ENCODE measurements at places on chromosomes 6 and 20.

- no peak for DNase-seq
These were observed 157.8 kb downstream of the SYCP2 start for GRCh38 chr20:59775687-59776055.

DNA sequence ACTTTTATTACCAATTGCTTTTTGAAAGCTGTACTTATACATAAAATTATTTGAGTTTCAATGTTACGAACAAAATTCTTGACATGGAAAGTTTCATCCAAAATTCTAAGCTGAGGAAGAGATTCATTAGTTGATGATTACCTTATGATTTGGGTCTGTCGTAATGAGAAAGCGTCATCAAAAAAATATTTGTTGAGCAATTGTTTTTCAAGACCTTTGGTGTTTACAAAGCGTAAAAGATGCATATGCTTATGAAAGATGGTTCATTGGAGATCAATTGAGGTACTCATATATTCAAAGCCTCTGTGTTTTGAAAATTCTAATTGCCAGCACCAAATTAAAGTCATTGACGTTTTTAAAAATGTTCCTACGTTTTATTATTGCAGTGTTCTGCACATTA, 110.5 kb upstream of the DOK5 start:
- DNase-seq, result no peak

- DNase-seq, result peak; percentile 18
These were observed 806.3 kb upstream of the GJE1 start for GRCh38 chr6:141326426-141326825.

DNA sequence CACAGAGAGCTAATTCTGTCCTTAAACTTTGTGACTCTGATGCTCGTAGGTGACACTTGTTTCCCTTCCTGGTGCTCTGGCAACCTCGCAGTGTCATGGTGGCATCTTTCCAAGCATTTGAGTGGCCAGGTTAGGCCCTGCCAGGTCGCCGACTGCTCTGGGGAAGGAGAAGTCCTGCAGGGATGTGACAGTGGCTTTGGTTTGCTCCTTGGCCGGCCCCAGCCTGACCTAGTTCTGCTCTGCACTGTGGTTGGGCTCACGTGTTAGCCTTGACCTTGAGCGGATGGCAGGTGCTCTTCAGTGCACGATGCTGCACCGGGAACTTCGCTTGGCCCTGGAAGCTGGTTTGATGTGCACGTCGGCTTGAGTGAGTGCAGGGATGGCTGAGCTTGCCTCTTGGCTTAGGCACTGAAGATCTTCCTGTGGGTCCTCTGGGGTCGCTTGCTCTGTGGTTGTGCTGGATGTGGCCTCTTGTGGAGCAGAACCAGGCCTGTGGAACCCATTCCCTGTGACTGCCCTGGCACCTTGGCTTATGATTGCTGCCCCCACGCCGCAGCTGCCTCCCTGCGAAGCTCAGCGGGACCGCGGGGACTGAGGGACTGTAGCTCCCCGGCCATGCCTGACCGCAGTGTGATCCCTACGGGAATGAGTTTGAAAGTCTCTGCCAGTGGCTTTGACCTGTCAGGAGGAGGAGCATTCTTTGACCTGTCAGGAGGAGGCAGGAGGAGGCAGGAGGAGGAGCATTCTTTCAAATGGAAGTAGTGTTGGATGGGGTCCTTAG, 8.7 kb downstream of the OSBPL2 start:
- DNase-seq, result no peak

DNA sequence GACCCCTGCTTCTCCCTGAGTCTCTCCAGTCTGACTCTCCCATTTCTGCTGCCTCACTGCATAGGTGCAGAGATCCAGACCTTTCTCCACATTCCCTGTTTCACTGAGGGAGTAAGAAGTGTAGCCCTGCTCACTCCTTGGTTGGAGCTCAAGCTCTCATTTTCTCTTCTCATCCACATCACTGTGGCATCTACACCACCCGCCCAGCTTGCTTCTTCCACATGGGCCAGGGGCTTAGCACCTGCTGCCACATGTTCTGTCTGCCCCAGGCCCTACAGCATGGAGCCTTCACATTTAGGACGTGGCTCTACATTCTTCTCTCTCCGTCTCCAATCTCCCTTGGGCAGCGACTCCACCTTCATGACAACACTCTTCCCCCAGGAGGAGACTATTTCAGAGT, 8.5 kb upstream of the GSTA5 start:
- DNase-seq, result no peak

DNA sequence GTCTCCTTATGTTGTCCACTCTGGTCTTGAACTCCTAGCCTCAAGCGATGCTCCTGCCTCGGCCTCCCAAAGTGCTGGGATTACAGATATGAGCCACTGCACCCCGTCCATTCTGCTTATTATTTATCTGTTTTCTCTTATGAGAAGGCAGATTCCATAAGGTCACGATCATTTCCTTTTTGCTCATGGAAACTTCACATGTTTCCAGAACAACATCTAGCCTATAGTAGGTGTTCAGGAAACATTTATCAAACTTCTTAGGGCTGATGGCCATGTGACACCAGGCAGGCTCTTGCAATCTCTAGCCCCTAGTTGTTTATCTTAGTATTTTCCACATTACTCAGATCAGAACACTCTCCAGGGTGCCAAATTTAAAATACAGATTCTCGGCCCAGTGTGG, 61.2 kb downstream of the ZFP64 start:
- no peak for DNase-seq

DNA sequence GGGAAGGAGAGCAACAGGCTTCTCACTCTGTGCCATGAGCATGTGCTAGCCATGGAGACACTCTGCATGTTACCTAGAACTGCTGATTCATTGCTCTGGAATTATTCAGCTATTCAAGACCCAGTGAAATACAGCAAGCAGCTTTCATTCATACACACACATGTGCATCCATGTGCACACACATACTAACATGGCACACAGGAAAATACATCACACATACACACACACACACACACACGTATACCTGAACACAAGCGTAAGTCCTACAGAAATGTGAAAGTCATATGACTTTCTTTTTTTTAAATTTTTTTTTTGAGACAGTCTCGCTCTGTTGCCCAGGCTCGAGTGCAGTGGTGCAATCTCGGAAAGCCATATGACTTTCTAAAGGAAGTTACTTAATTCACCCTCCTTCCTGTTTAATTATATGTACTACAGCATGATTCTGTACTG, 108.2 kb upstream of the NFATC2 start:
- no peak for DNase-seq

- no peak for DNase-seq
These were observed 56.5 kb downstream of the HIVEP2 start for GRCh38 chr6:142888456-142888855.

DNA sequence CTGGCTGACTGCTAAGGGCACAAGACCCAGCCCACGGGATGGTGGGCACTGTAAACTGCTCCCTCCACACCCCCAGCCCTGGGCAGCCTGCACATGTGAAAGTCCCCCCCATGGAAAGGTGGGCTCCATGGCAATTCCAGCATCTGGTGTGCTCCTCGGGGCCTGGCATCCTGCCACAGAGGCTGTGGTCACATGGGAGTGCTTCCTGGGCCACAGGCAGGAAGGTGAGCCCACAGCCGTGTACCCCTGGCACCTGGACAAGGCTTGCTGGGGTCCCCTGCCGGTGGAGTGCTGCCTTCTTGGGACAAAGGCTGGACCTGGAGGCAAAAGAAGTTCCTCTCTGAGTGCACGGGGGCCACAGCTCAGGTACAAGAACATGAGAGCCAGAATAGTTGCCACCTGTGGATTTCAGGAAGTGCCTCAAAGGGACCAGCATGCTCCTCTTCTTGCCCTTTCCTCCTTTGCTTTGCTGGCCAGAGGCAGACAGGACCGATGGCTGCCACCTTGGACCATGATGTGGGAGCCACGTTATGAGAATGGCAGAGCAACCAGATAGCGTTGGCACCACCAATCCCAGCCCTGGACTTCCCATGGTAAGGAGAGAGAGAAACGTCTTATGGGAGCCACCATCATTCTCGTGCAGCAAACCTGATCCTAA, 120.2 kb upstream of the MLN start:
- DNase-seq, result no peak

DNA sequence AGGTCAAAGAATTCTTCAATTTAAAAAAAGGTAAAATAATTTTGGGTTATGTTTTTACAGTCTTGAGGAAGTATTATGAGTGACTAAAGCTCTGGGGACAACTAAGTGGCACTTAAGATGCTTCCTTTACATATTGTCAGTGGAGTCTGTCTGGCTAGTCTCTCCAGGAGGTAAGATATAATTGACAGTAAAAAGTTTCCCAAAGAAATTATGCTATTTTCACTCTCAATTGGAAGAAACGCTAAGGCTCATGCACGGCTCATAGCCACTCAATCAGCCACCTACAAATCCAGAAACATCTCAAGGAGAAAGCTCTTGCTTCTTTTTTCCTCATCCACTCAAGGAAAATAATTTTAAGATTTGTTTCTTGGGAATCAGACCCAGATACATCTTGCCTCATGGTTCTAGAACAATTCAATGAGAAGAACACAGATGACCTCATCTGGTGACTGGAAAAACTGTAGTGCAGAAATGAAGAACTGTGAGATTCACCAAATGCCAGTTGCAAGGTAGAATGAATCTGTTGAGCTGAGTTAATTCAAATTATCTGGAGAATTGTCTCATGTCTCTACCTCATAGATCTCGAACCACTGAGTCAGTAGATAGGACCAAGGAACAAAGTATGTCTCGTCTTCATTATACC, 252.9 kb downstream of the TPBG start:
- no peak for DNase-seq

- DNase-seq, result no peak
These were observed 49.1 kb upstream of the PRDM1 start for GRCh38 chr6:106037060-106037459.

GRCh38 chr20:24870881-24871280, 78.2 kb upstream of the CST7 start:
- DNase-seq, result no peak

- no peak for DNase-seq
These were observed 11.0 kb downstream of the SMOC2 start for GRCh38 chr6:168451805-168452517.

DNA sequence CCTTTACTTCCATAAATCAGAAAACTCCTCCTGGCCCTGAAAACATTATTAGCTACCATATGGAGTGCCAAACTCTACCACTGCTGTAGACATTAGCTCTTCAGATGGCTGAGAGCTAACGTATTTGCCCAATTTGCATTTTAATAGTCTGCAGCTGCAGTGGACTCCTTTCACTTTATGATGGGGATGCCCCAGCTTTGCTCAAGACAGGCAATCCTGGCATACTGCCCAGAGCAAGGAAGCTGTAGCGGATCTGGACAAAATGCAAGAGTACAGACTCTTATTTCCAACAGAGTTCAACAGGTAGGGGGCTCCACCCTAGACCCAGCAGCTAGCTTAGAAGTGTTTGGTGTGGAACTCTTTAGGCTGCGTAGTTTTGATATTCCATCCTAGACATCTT, 246.7 kb downstream of the FOXC1 start:
- DNase-seq, result no peak

- DNase-seq, result no peak
These were observed 116.6 kb downstream of the CRYBG1 start for GRCh38 chr6:106477146-106477545.

DNA sequence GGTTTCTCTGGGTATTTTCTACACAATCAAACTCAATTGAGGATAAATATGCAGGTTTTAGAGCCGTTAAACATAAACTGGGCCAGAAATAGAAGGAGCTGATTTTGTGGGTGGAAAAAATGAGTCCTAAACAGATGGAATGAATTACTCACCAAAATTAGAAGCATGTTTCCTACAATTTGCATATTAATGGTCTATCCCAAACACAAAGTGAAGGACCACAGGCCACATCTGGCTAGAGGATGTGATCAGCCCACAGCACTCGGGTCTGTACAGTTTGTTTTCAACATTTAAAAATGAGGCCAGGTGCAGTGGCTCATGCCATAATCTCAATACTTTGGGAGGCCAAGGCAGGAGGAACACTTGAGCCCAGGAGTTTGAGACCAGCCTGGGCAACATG, 296.3 kb downstream of the PREX1 start:
- no peak for DNase-seq

GRCh38 chr6:3303795-3304411, 45.2 kb downstream of the PSMG4 start:
- no peak for DNase-seq

DNA sequence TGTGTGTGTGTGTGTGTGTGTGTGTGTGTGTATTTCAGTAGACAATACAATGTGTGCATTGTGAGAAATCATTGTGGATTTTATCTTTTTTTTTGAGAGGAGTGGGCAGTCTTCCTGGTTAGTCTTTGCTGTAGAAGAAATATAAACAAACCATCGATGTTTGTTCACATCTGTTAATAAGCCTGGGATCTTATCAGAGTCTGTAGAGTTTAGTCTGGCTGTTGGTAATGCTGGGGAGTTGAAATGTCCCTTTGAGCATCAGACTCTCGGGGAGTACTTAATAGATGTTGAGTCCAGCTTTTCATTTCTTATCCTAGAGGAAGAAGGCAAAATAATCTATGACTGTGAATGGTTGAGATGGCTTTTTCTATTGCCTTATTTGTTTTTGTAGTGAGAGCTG, 96.6 kb upstream of the SUPT3H start:
- DNase-seq, result no peak

DNA sequence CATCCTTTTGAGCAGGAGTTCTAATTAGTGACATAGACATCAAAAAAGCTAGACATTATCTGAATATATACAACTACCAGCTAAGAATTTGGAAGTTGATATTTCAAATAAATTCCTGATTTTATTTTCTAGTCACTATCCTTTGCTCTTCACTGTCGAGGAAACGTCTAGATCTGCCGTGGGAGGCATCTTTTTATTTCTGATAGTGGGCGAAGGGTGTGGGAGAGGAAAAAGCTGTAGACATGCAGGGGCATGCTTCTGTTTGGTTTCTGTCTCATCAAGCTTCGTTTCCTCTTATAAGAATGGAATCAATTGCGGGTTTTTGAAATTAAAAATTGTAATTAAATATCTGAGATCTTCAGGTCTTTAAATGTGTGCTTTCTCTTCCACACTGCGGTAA, 16.2 kb upstream of the C6orf118 start:
- no peak for DNase-seq

- DNase-seq, result no peak
These were observed 187.6 kb upstream of the SULF2 start for GRCh38 chr20:47972916-47973309.

All from activated gamma-delta T cell treated with Interleukin-2 at 50 U/mL for 16 hours (primary cell).